ENCODE measurements at places on chromosomes 12 and 14.

DNA sequence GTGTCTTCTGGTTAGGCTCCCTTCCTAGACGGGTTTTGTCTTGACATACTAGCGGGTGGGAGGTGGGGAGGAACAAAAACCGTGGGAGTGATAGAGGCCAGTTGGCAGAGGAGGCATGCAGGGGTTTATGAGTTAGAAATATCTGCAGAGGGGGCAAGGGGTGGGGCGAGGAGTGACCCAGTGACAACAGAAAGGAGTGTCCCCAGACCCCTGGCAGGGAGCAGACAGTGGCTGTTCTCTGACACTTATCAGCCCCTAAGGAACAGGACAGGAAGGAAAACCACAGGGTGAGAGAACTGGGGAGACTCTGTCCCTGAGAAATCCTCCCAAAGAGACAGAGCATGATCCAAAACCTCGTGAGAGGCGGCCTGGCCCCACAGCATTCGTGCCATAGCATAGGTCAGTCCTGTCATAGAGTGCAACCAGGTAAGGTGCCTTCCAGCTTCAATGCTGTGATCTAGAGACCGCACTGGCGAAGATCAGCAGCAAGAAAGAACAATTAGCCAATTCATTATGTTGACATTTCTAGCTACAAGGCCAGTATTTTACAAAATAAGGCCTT lies 141.4 kb downstream of the CRADD start:
- DNase-seq: no peak

- DNase-seq: no peak
These were observed 261.0 kb upstream of the LRIG3 start for GRCh38 chr12:59181196-59181777.

- no peak for DNase-seq
These were observed 7.1 kb upstream of the KICS2 start for GRCh38 chr12:64229240-64229639.

DNA sequence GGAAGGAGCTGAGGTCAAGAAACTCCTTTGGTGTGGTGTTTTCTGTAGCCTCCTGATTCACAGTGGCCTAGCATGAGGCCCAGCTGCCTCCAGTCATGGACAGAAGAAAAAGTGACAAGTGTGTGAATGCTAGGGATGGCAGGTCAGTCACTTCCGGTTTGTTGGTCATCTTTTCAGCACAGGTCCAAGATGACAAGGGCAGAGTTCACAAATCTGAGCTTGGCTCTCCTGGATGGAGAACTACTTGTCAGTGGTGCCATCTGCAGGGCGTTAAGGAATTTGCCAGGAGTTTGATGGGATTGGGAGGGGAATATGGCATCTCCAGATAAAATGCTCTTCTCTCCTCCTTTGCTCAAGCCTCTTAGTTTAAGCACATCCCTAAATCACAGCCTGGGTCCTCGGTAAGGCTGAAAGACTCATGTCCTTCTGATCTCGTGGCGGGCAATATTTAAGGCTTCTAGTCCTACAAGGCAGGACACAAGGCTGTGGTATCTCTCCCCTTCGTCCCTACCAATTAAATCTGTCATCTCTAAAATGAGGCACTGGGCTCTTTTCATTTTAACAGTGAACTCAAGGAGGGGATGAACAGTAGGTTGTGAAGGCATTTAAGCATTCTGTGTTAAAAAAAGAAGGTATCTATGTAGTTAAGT lies 10.0 kb downstream of the TUBA1B start:
- DNase-seq: no peak

DNA sequence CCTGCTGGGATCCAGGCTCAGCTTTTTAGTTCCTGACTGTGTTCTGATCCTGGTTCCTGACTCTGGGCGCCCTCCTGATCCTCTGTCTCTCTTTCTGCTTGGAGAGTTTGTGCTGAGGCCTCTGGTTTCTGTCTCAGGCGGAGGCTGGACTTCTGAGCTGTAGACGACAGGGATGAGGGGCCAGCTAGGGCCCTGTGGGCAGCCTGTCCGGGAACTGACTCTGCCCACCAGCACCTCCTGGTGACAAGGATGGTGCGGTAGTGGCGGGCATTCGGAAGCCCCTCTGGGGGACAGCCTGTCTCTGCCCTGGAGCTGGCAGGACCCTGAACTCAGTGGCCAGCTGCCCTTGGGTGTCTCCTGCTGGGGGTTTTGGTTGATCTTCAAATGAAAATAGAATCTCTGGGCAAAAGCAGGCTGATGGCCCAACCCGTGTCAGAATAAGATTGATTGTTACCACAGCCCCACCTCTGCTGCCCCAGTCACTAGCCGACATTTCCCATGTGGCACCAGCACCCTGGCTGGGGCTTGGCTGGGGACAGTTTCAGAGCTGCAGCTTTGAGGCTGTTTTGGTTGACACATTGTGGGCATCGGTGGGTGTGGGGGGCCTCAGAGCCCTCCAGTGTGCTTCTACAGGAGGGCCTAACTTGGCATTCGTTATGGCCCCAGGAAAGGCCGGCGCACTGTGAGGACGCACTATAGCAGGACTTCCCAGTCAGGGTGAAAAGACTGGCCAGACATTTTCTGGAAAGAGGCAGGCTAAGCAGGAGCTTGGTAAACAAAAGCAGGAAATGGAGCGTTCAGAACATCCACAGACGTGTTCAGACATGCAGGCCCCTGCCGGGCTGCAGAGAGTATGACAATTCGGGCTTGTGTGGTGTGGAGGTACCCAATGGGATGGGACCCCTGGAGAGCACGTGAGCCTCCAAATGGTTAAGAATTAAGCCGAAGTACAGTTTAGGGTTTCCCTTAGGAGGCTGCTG lies 16.2 kb downstream of the KRT80 start:
- DNase-seq: no peak

- no peak for DNase-seq
These were observed 382.2 kb downstream of the CCER1 start for GRCh38 chr12:90572778-90573177.

DNA sequence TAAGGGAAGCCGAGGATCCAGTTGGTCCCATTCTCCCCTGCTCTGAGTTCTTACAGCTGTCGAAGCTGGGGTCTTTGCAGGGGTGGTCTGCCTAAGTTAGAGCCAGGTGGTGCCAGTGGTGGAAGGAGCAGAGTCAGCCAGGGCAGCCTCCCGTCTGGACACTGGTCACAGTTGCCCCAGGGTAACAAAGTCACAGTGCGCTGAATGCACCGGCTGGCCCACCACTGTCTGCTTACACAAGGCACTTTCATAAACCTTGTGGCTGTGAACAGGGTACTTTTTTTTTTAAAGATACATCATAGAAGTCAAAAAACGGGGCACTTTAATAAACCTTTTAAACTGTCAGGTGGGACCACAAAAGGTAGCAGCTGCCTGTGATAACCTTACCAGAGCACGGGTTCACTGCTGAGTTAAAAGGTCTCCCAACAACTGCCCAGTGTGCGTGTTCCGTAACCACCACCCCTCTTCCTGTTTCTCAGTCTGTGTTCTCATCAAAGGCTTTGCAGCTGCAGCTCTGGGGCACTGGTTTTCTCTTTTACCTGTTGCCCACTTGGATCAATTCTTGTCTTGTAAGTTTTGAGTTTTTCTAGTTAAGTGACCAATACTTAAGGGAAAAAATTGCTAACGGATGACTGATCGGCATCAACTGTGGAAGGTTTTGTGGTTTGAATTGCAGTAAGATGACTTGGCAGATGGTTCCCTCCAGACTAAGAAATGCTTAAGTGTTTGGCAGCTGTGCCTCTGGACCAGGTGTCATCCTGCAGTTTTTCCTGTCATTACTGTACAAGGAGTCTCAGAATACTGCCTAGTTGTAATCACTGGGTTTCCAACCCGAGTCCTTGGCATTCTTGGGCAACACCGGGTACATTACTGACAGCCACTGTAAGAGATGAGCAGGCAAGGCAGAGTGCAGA lies 55.9 kb downstream of the DYNC1H1 start:
- no peak for DNase-seq

- no peak for DNase-seq
These were observed 29.3 kb downstream of the SLC7A8 start for GRCh38 chr14:23153851-23154796.

GRCh38 chr14:83320837-83321236 lies 1787.2 kb upstream of the SEL1L start:
- no peak for DNase-seq

DNA sequence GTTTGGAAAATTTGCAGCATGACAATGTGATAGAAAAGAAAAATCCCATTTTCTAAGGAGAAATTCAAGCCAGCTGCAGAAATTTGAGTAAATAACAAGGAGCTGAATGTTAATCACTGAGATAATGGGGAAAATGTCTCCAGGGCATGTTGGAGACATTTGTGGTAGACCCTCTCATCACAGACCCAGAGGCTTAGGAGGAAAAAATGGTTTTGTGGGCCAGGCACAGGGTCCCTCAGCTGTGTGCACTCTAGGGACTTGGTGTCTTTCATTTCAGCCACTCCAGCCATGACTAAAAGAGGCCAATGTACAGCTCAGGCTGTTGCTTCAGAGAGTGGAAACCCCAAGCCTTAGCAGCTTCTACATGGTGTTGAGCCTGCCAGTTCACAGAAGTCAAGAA lies 111.4 kb upstream of the SYT10 start:
- no peak for DNase-seq

- no peak for DNase-seq
These were observed 64.5 kb upstream of the HMGA2 start for GRCh38 chr12:65759735-65760134.

DNA sequence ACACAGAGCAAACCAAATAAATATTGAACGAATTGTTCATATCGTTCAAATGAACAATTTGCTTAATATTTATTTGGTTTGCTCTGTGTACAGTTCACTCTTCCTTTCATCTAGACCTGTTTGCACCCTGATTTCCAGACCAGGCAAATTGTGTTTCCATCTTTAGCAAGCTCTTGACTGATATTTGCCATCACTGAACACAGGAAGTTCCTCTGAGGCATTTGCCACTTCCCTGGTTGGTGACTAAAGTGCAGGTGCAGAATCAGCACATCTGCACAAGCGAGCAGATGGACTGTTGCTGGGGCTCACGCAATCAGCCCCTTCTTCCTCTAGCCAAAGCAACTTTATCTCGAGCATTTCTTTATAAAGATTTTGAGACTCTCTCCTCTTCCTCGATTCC lies 112.9 kb downstream of the DAAM1 start:
- DNase-seq: no peak

DNA sequence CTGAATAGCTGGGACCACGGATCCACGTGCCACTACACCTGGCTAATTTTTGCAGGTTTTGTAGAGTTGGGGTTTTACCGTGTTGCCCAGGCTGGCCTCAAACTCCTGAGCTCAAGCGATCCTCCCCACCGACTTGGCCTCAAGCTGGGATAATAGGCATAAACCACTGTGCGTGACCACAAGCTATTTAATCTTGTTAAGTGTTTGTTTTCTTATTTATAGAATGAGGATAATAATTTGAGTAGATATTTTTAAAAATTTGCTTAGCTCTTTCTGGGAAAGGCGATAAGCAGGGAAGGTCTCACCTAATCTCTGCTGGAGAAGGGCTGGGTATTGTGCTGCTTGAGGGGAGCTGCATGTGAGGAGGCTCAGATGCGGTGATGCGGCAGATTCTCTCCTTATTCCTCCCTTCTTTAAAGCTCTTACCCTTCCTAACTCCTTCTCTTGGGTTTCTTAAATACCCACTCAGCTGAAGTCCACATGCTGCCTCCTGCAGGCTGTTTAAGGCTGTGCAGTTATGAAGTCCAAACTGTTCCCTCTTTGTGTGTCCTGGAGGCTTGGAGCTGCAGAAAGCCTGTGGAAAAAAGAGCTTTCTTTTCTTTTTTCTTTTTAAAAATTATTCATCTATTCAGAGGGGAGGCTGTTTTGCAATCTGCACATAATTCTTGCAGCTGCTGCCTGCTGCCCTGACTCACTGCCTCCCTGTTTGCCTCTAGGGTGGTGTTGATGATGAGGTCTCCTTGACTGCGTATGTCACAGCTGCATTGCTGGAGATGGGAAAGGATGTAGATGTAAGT lies 37.9 kb downstream of the A2ML1 start:
- no peak for DNase-seq

DNA sequence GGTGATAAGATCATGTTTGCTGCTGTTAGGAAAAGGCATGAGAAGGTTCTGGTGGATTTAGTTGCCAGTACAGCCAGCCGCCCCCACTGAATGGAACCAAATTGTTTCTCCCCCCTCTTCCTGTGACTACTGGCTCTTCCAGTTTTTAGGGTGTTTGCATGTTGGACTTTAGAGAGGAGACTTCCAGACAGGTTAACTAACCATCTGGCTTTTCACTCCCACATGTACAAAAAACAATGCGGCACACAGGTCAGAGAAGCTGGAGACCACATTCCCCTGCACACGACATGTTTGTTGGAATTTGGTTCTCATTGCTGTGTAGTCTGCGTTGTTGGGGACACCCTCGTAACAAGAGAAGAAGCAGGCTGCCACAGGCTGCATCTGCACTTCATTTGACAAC lies 103.9 kb upstream of the TMEM132C start:
- no peak for DNase-seq

DNA sequence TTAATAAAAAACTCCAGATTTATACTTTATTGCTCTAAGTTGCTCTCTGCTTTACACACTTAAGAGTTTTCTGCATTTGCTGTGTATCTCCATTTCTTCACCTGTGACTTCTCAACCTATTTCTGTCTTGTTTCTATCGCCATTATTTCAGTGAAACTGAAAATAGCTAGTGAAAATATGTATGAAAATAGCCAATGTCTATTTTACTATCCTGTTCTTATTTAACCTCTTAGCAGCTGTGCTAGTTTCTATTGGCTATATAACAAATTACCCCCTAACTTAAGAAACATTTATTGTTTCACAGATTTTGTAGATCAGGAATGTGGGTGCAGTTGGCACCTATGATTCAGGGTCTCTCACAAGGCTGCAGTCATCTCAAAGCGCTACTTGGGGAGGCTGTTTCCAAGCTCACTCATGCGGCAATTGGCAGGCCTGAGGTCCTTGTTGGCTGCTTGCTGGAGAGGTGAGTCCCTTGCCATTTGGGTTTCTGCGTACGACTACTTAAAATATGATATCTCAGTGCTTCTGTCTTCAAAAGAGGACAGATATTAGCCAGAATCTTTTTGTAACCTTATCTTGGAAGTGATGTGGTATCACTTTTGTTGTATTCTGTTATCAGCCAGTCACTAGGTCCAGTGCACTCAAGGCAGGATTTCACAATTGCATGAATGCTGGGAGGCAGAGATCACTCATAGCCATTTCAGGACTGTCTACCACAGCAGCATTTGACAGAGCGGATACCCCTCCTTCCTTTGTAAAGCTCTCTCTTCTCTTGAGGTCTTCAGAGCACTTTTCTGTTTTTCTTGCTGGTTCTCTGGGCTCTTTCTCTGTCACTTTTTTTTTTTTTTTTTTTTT lies 7.2 kb downstream of the ERC1 start:
- DNase-seq: no peak

DNA sequence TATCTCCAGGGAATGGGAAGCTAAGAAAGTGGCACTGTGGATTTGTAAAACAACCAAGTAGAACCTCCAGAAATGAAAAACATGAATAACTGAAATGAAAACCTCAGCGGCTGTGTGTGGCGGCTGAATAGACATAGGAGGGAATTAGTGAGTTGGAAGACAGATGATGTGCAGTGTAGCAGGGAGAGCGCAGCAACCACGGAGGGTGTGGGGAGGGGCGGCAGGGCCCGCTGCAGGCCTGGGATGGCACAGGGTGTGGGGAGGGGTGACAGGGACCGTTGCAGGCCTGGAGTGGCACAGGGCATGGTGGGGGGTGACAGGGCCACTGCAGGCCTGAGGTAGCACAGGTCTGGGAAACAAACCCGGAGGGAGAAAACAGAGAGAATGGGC lies 51.1 kb downstream of the BEGAIN start:
- DNase-seq: no peak

All from stimulated activated CD8-positive, alpha-beta memory T cell treated with anti-CD3 and anti-CD28 coated beads, Interleukin-15, amount 100 ng/mL, for 1 hour (primary cell).